ENCODE measurements at places on chromosomes 1 and 21. TPM values are rescaled to one million over a fixed set of nuclear protein-coding genes. Genes with fewer than 3 reads are reported as not detected.

DNA sequence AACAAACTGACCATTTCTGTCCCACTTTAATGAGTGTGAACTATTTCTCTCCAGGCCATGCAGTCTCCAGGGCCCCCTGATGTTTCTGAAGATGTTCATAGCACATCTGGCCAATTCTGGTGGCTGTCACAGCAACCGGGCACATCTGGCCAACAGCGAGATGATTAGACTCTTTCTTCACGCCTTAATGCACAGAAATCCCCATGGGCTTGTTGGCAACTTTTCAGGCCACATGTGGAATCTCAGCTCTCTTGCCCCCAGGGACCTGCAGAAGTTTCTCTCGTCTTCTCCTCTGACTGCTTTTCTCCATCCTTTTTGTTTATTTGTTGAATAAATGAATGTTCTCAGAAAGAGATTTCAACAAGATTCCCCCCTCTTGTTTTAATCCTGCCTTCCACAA is 71.2 kb upstream of the HMGB4 start:
- no peak for DNase-seq

DNA sequence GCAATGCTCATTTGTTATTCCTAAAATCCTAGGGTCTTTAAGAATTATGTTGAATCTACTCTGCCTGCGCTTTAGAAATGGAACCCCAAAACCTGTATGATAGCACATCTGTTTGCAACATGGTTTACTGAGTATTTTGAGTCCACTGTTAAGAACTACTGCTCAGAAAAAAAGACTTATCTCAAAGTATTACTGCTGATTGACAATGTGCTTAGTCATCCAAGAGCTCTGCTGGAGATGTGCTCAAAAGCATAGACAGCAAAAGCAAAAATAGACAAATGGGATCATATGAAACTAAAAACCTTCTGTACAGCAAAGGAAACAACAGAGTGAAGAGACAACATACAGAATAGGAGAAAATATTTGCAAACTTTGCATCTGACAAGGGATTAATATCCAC is 107.0 kb downstream of the CTH start:
- no peak for DNase-seq

- no peak for DNase-seq
These were observed 34.0 kb downstream of the PCSK9 start for GRCh38 chr1:55073187-55073916.

DNA sequence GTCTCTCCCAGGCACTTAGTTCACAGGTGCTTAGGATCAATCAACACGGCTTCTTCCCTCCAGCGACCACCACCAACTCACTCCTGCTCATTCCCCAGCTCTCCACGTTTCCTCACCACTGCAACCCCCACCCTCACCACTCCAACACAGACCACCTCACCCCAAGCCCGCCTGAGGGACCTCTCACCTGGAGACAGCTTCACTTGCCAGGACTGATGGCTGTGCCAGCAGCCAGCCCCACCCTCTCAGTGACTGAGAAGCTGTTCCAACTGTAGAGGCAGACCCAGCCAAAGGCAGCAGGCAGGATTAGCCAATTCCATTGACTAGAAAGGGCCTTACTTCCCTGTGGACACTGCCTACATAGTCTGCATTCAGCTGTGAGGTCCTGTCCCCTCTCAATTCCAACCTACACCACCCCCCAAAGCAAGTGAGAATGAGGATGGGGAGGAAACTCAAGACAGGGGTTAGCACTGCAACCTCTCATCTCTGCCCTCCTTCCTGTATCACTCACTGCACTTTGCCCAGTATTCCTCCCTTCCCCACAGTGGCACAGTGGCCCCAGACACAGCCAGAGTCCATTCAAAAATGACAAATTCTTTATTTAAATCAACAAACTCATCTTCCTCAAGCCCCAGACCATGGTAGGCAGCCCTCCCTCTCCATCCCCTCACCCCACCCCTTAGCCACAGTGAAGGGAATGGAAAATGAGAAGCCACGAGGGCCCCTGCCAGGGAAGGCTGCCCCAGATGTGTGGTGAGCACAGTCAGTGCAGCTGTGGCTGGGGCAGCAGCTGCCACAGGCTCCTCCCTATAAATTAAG is 7.6 kb downstream of the TAGLN2 start:
- no peak for DNase-seq

DNA sequence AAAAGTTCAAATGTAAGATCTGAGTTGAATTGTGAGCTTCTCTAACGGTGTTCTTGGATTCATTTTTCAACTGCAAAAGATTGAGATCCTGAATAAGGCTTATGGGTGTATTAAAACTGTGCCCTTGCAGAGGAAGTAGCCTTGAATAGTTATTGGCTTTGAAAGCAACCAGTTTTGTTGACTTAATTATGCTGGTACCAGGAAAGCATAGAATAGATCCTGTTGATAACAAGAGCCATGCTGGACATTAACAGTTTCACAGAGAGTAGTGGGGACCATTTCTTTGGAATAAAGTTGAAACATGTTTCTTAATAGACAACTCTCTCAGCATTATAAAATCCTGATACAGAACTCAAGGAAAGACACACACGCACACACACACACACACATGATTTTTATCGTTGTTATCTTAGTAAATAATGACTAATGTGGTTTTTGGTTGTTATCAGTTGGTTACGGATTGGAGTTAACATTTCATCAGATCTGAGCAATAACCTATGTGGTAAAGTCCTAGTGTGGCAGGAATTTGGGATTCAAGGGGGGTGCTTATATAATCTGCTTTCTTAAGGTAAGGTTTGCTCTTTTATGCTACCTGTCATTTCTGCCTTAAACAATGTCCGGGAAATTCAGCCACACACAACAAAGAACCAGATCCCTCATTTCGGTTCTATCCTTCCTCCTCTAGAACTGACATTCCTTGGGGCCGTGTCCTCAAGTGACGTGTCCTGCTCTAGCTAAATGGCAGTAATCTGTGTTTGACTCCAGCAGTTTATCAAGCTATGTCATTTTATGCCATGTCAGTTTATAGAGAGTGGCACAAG is 330.9 kb downstream of the CHRM3 start:
- DNase-seq = no peak

GRCh38 chr1:50251702-50252101 is 143.0 kb downstream of the ELAVL4 start:
- no peak for DNase-seq

- DNase-seq = no peak
These were observed 62.1 kb downstream of the ARID4B start for GRCh38 chr1:235265900-235266299.

Gene MYOM3
- total RNA-seq = 0.52 TPM

Gene CLDN14
- not detected for total RNA-seq

Gene TDRD5
- total RNA-seq = 0.16 TPM

Gene ADAM30
- not detected for total RNA-seq

All from left lung (tissue), 14 donors.